ENCODE measurements at places on chromosomes 7 and 10. TPM values are rescaled to one million over a fixed set of nuclear protein-coding genes. Genes with fewer than 3 reads are reported as not detected.
A peak's percentile ranks its signal among the peaks of the same experiment; 100 is the strongest.

DNA sequence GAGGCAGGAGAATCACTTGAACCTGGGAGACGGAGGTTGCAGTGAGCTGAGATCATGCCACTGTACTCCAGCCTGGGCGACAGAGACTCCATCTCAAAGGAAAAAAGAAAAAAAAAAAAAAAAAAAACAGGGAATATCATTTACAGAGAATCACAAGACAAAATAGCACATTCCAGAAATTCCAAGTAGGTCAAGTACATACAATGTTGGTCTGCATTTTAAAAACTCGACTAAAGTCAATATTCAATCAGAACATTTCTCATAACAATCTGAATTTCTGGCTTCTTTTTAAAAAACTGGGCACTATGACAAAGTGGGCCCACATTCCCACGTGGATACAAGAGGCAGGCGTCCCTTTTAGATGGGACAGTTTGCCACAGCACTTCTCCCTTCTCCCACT, 12.8 kb downstream of the ZC3HAV1L start:
- DNase-seq, result no peak
- no peaks in the 10 kb centered on the region for H3K4me1 ChIP-seq
- H3K36me3 ChIP-seq, result peaks cover 30% of the 10 kb centered on the region
- no peaks in the 10 kb centered on the region for H3K27me3 ChIP-seq
- no peak overlapping the region for H3K4me3 ChIP-seq

DNA sequence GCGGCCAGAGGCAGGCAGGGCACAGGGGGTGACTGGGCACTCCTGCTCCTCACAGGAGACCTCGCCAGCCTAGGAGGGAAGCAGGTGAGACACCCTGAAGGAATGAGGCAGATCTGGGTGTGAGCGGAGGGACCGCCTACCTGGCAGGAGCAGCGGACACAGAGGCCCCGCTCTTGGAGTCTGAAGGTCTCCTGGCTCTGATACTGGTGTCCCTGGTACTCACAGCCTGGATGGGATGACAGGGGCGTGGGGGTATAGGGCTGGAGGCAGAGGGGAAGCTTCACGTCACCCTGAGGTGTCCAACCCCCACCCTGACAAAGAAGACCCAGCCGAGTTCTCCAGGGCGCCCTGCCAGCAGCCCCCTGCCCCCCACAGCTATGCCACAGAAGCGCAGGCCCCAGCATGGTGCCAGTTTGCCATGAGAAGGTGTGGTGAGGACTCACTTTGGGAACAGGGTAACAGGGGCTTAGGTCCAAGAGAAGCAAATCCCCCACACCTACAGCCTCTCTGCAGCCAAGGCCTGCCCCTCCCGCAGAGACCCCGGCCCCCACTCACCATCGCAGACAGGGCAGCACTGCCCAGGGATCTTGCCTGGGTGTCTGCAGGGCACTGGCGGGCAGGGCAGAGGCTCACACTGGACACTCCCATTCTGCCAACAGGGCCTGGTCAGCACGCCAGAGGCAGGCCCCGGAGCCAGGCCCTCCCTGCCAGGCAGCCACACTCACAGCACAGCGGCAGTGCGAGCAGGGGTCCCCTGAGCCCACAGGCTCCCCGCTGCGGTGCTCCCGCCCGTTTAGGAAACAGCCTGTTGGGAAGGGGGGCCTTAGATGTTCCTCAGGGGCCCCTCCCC, 17.0 kb downstream of the KCP start:
- peak; percentile 97 for DNase-seq
- H3K36me3 ChIP-seq, result no peaks in the 10 kb centered on the region
- peak overlapping the region; percentile 75 for H3K27ac ChIP-seq
- H3K4me3 ChIP-seq, result peak overlapping the region; percentile 42

Gene ACTL6B
- not detected for total RNA-seq

- no peak for DNase-seq
- H3K4me1 ChIP-seq, result no peaks in the 10 kb centered on the region
Observed at GRCh38 chr7:92953657-92954056, 117.3 kb upstream of the CDK6 start.

Gene SAMD9L
- 4.1 TPM for total RNA-seq

DNA sequence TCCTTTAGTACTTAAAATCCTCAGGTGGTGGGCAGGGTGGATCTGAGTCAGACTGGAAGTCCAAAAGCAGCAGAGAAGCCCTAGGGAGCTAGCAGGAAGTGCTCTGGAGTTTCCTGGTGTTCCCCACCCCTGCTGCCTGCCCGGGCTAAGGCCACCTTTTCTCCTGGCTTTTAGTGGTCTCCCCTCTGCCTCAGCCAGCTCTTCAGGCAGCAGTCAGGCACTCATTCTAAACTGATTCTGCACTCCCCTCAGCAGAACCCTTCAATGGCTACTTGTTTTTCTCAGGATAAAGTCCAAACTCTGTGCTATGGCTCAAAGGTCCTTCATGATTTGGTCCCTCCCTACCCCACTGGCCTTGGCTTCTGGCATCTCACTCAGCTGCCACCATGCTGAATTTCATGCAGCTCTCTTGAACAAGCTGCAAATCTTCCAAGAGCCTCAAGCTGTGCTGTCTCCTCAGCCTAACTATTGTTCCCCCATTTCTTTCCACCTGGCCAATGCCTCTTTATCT, 28.9 kb upstream of the DNMBP start:
- H3K36me3 ChIP-seq, result no peaks in the 10 kb centered on the region
- H3K4me3 ChIP-seq, result no peak overlapping the region
- peaks cover 8% of the 10 kb centered on the region for H3K4me1 ChIP-seq

DNA sequence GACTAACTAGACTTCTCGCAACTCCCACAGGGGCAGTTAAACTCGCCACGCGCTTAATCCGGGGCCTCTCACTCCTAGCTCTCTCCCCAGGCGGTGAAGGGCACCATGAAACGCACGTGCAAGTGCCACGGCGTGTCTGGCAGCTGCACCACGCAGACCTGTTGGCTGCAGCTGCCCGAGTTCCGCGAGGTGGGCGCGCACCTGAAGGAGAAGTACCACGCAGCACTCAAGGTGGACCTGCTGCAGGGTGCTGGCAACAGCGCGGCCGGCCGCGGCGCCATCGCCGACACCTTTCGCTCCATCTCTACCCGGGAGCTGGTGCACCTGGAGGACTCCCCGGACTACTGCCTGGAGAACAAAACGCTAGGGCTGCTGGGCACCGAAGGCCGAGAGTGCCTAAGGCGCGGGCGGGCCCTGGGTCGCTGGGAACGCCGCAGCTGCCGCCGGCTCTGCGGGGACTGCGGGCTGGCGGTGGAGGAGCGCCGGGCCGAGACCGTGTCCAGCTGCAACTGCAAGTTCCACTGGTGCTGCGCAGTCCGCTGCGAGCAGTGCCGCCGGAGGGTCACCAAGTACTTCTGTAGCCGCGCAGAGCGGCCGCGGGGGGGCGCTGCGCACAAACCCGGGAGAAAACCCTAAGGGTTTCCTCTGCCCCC, 19.5 kb downstream of the WNT8B start:
- H3K27me3 ChIP-seq, result peaks cover 36% of the 10 kb centered on the region
- H3K4me1 ChIP-seq, result no peaks in the 10 kb centered on the region
- DNase-seq, result peak; percentile 51
- peak overlapping the region; percentile 55 for H3K4me3 ChIP-seq

Gene SLC39A12
- total RNA-seq, result not detected

Gene OR2A1
- not detected for total RNA-seq

Gene OR2A12
- not detected for total RNA-seq

GRCh38 chr7:38179776-38180226, 1.8 kb downstream of the STARD3NL start:
- H3K27ac ChIP-seq, result no peak overlapping the region
- DNase-seq, result no peak
- peaks cover 9% of the 10 kb centered on the region for H3K4me1 ChIP-seq
- no peaks in the 10 kb centered on the region for H3K36me3 ChIP-seq
- H3K27me3 ChIP-seq, result no peaks in the 10 kb centered on the region

- H3K4me1 ChIP-seq, result no peaks in the 10 kb centered on the region
- H3K4me3 ChIP-seq, result no peak overlapping the region
- no peak overlapping the region for H3K27ac ChIP-seq
- H3K36me3 ChIP-seq, result no peaks in the 10 kb centered on the region
Observed at GRCh38 chr10:128851281-128851680, 615.8 kb upstream of the MGMT start.

DNA sequence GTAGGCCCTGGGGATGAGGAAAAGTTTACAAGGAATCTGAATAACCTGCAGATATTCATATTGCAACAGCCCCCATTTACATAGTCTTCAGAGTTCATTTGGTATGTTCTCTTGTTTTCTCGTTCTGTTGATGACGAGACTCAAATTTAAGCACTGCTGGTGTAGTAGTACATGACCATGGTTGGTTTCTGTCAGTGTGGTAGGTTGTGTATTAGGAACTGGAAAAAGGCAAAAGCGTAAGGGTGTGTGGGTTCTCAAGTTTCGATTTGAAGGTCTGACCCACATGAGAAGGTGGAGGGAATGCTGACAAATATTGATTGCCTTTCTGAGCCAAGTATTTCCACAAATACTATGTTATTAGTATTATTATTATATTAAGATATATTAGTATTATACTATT, 151.7 kb downstream of the AUTS2 start:
- DNase-seq, result no peak
- H3K36me3 ChIP-seq, result no peaks in the 10 kb centered on the region
- no peak overlapping the region for H3K27ac ChIP-seq
- H3K27me3 ChIP-seq, result no peaks in the 10 kb centered on the region

Gene ZFYVE27
- total RNA-seq, result 24.7 TPM

- DNase-seq, result no peak
- no peak overlapping the region for H3K4me3 ChIP-seq
- no peaks in the 10 kb centered on the region for H3K27me3 ChIP-seq
- H3K27ac ChIP-seq, result no peak overlapping the region
Observed at GRCh38 chr7:24152356-24152755, 131.6 kb upstream of the NPY start.

DNA sequence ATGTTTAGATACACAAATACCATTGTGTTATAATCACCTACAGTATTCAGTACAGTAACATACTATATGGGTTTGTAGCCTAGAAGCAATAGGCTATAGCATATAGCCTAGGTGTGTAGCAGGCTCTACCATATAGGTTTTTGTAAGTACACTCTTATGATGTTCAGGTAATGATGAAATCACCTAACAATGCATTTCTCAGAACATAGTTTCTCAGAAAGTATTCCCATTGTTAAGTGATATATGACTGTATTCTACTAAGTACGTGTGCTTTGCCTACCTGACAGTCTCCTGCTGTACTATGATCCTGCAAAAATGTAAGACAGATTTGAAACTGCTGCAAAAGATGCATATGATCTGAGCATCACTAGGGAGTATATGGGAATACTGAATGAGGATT, 137.9 kb downstream of the JAZF1 start:
- H3K4me1 ChIP-seq, result peaks cover 33% of the 10 kb centered on the region
- H3K27me3 ChIP-seq, result no peaks in the 10 kb centered on the region
- no peak overlapping the region for H3K4me3 ChIP-seq
- DNase-seq, result no peak

- peak overlapping the region; percentile 7 for H3K27ac ChIP-seq
- H3K36me3 ChIP-seq, result no peaks in the 10 kb centered on the region
- H3K27me3 ChIP-seq, result no peaks in the 10 kb centered on the region
- peaks cover 29% of the 10 kb centered on the region for H3K4me1 ChIP-seq
- no peak overlapping the region for H3K4me3 ChIP-seq
Observed at GRCh38 chr7:140402178-140402835, 1.6 kb upstream of the RAB19 start.

GRCh38 chr7:144827621-144828020, 8.2 kb downstream of the TPK1 start:
- H3K4me1 ChIP-seq, result peaks cover 8% of the 10 kb centered on the region
- no peaks in the 10 kb centered on the region for H3K27me3 ChIP-seq
- H3K4me3 ChIP-seq, result no peak overlapping the region
- H3K27ac ChIP-seq, result no peak overlapping the region
- DNase-seq, result no peak

DNA sequence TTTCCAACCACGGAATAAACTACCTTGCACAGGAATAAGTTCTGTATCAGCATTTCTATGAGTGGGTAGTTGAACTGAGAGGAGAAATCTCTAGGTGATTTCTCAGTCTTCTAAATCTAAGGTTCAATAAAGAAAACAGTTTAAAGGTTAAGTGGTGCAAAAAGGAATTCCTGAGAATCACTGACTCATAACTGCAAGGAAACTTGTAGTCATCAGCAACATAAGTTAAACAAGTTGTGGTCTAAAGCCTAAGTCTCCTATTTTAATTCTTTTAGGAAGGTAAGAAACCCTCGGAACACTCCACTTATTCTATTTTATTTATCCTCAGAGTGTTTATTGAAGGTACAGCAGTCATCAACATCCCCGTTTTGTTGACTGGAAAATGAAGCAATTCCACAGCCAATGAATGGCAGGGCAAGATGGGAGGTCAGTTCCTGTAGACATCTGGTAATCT, 92.4 kb upstream of the PIK3CG start:
- no peak overlapping the region for H3K4me3 ChIP-seq
- no peaks in the 10 kb centered on the region for H3K36me3 ChIP-seq
- peaks cover 66% of the 10 kb centered on the region for H3K4me1 ChIP-seq
- peak; percentile 58 for DNase-seq
- H3K27me3 ChIP-seq, result no peaks in the 10 kb centered on the region

DNA sequence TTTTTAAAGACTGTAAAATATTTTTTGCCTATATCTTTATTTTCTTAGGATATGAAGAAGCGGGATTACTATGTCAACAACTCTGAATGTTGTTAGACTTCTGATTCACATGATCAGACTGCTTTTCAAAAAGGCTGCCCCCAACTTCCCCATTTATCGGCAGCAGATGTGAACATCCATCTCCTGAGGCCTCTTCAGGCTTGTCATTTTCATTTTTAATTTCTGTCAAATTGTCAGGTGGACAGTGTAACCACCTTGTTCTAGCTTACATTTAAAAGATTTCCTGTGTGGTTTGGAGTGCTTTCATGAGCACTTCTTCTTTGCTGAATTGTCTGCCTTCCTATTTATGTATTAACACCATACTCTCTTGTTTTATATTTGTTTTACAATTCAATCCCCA, 78.8 kb upstream of the GSDME start:
- no peaks in the 10 kb centered on the region for H3K4me1 ChIP-seq
- H3K27ac ChIP-seq, result no peak overlapping the region
- peaks cover 8% of the 10 kb centered on the region for H3K36me3 ChIP-seq
- no peak overlapping the region for H3K4me3 ChIP-seq
- H3K27me3 ChIP-seq, result no peaks in the 10 kb centered on the region

Gene LLCFC1
- total RNA-seq, result not detected

DNA sequence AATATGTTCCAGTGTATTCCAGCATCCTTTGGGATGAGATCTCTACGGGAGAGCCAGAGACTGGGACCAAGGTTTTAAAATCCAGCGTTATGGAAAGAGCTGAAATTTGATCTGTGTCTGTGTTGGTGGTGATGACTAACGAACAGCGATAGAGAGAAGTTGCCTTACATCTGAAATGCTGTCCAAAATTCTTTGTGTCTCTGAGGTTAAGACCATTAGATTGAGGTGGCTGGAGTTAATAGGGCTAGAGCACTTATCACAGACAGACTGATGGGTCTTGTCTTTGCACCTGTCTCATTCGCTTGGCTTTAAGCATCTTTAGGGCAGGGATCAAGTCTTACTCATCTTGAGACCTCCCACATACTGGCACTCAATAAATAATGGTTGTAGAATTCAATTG, 41.0 kb upstream of the RAPGEF5 start:
- no peaks in the 10 kb centered on the region for H3K4me1 ChIP-seq
- H3K4me3 ChIP-seq, result no peak overlapping the region

Gene RBM33
- 113 TPM for total RNA-seq

GRCh38 chr7:7504910-7505704, 30.6 kb downstream of the COL28A1 start:
- H3K36me3 ChIP-seq, result no peaks in the 10 kb centered on the region
- DNase-seq, result no peak
- no peaks in the 10 kb centered on the region for H3K27me3 ChIP-seq
- H3K27ac ChIP-seq, result no peak overlapping the region
- no peak overlapping the region for H3K4me3 ChIP-seq

GRCh38 chr10:73785721-73786511, 510 bp downstream of the ZSWIM8 start:
- H3K27ac ChIP-seq, result 0 out of 2 replicates have a peak overlapping the region, but pooled peaks have one; percentile 14
- peak overlapping the region; percentile 58 for H3K4me3 ChIP-seq
- 0 out of 2 replicates have a peak, but pooled peaks cover 3% of the 10 kb centered on the region for H3K36me3 ChIP-seq
- peaks cover 29% of the 10 kb centered on the region for H3K4me1 ChIP-seq
- no peaks in the 10 kb centered on the region for H3K27me3 ChIP-seq
